ENCODE measurements at places on chromosomes 7 and 10.

DNA sequence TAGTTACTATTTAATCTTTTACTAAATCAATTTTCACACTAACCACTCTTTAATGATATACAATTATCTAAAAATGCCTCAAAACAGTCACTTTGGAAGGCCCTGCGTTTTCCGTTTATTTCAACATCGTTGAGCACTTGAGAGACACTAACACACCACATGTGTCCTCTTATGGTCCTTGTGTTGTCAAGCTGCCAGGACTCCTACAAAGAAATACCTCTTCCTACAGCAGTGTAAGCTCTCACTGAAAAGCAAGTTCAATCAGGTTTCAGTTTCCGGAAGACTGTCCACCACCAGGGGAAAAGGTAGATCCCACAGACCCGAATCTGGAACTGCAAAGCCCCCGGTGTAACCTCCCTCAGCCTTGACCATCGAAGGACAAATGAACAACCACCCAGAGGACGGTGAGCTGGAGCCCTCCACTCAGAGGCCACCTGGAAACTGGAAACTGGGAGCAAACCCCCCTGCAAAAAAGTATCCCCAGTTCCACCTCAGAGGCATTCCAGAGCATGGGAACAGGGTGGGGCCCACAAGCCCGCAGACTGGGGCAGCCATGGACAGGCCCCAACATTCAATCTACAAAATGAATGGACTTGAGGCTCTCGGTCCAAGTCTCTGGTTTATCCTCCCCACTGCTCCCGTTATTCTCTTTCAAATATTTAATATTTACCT, 37.6 kb downstream of the KCNH2 start:
- DNase-seq = no peak

GRCh38 chr7:964401-965231, 10.1 kb upstream of the ADAP1 start:
- no peak for DNase-seq

GRCh38 chr10:129662426-129662825, 195.4 kb downstream of the MGMT start:
- DNase-seq = no peak

DNA sequence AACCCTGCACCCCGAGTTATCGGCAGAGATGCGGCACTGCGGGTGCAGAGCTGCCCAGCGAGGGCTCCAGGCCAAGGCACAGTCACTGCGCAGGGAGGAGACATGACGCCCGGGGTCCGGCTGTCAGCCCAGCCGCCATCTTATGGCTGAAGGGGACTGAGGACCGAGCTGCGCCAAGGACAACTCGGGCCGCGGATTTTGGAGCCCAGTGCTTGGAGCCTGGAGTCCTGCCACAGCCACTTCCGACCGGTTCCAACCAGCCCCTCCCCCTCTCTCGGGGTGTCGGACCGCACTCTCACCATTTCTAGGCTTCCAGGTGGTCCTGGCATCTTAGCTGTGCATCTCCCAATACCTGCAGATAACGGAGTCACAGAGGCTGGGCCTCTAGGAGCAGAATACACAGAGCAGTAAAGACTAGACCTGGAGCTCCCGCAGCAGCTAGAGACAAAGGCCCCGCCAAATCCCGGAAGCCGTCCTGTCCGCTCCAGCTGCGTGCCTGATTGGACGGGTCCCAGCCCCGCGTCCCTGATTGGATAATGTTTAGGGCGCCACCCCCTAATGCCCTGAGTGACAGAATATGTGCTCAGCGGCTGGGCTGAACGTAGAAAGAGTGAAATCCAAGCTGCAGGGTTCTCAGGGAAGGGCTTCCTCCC, at the start of gene ZNF680:
Gene ZNF680 (minus strand): TSS at position 446 of the 653 bp plus-strand sequence. CDS start 117 bp downstream, at position 329.
- DNase-seq = peak; percentile 83

DNA sequence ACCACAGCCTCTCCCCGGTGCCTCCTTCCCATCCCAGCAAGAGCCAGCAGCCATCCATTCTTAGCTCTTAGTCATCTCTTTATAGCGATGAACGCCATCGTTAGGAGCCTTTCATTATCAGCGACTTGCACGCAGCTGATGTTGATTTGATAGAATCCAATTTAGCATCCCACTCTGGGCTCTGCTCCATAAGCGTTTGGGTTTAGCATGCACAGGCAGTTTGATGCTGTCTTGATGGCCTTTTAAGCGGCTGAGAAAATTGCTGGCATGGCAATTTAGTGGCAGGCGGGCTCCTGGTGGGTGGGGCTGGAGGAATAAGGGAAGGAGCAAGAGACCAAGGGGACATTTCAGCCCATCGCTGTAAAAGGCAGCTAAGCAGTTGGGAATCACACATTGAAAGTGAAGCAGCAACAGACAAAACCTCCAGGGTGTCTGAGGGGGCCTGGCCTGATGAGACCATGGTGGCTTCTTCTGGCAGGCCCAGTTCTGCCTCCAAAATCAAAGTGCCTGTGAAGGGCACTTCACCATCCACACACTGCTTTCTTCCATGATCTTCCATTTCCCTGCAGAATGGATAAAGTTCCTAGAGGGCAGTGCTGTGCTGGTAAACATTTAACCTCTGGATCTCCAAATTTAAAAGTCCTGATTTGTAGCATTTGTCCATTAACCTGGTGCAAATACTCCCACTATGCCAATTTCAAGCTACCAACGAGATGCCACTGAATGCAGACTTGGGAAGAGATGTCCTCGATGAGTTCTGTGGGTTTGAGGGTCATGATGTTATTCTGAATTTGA, 107.8 kb upstream of the PLXNA4 start:
- no peak for DNase-seq

DNA sequence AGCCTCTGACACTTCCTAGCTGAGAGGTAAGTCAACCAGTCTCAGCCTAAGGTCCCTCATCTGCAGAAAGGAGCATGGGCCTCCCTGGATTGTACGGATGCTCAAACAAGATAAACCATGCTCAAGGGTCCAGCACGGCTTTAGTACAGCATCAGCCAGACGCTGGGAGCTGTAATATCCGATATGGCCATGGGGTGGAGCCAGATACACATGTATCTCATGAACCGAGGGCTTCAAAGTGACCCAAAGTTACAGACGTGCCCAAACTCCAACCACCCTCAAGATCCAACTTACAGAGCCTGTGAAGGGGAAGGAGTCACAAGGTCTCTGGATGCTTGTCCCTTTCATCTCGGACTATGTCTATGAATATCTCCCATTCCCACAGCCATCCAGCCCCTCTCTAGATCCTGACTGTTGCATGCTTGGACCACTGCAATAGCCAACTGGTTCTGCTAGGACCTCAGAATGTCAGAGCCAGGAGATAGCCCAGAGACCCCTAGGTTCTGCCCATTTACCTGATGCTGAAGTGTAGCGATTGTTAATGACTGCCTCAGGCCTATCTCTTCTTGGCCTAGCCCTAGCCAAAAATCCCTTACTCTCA, 142.4 kb downstream of the SH3PXD2A start:
- DNase-seq = peak; percentile 87

- DNase-seq = no peak
These were observed 29.4 kb upstream of the NMT2 start for GRCh38 chr10:15197911-15198310.

GRCh38 chr10:103120546-103120945, 72.5 kb downstream of the NT5C2 start:
- DNase-seq = no peak

Measured in CD4-positive, alpha-beta T cell (primary cell).